Activated CD4-positive, alpha-beta T cell treated with anti-CD3 and anti-CD28 coated beads, Interleukin-2, amount 10 ng/mL, durations not matched to agents 7 days and 5 days (primary cell): ENCODE measurements at places on chromosomes 2 and 18.

DNA sequence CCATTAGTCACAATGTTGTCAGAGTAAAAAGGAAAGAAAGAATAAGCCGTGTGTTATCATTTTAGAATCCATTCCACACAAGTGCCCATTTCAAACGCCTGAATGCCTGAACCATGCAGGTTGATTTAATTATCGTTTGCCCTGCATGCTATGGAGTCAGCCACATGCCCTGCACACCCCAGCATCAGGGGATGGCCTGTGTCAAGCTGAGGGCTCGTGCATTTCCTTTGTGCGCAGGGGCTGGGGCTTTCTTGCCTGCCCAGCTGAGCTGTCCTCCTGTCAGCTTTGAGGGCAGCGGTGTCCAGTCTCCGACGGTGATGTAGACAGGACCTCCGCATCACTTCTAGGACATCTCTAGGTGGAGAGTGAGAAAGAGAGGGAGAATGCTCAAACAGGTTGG, 200.4 kb downstream of the TSN start:
- DNase-seq, result no peak

- no peak for DNase-seq
These were observed 650 bp downstream of the ACKR3 start for GRCh38 chr2:236570081-236570868.

GRCh38 chr18:60445341-60445740, 72.8 kb upstream of the MC4R start:
- no peak for DNase-seq

- DNase-seq, result no peak
These were observed 63.2 kb downstream of the ROCK2 start for GRCh38 chr2:11281186-11281585.

DNA sequence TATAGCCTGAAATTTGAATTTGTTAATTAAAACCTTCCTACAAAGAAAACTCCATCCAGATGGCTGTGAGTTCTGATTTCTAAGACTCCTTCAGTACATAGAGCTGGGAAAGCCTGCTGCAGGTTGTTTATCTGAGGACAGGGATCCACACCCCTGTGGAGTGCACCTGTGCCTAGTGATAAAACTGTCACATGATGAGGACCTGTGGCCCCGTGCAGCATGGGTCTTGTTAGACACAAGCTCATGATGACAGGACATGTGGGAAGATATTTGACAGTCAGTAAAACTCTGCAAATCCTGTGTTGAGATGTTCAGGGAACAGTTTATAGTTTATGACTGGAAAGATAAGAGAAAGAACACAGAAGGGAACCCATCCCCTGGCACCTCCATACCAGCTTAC, 133.2 kb upstream of the TMEM18 start:
- DNase-seq, result no peak

- no peak for DNase-seq
These were observed 29.8 kb upstream of the GALM start for GRCh38 chr2:38636069-38636468.
